ENCODE measurements at places on chromosomes 11 and 22. TPM values are rescaled to one million over a fixed set of nuclear protein-coding genes. Genes with fewer than 3 reads are reported as not detected.

Gene ART1
- polyA plus RNA-seq, result not detected

Gene HNRNPUL2
- polyA plus RNA-seq, result 38.0 TPM

Gene ANO9
- polyA plus RNA-seq, result 0.31 TPM

Gene CHRM4
- polyA plus RNA-seq, result 0.16 TPM

Gene C11orf21
- polyA plus RNA-seq, result 0.65 TPM

Gene RAB36
- polyA plus RNA-seq, result 5.1 TPM

Gene NLRP6
- polyA plus RNA-seq, result 0.02 TPM

Gene TBRG1
- 27.4 TPM for polyA plus RNA-seq

Gene IL18
- polyA plus RNA-seq, result 2.2 TPM

Gene OR5P2
- not detected for polyA plus RNA-seq

Gene ALDH3B1
- 3.9 TPM for polyA plus RNA-seq

Gene SCARF2
- polyA plus RNA-seq, result 2.1 TPM

Gene MYOD1
- polyA plus RNA-seq, result not detected

Gene DDTL
- polyA plus RNA-seq, result 1.4 TPM

Gene MS4A2
- 0.38 TPM for polyA plus RNA-seq

Gene BARX2
- polyA plus RNA-seq, result not detected

Gene SCGB1C1
- not detected for polyA plus RNA-seq

Gene OR2AG2
- polyA plus RNA-seq, result 0.03 TPM

Gene PANX3
- not detected for polyA plus RNA-seq

Gene KCNJ5
- polyA plus RNA-seq, result 3.7 TPM

Gene ZNF215
- polyA plus RNA-seq, result 1.6 TPM

Gene MUC6
- polyA plus RNA-seq, result 0.06 TPM

Gene NXPE4
- polyA plus RNA-seq, result not detected

Gene ADM2
- polyA plus RNA-seq, result 0.03 TPM

Gene VPREB1
- not detected for polyA plus RNA-seq

Gene RASSF10
- polyA plus RNA-seq, result not detected

Gene PKDREJ
- 0.08 TPM for polyA plus RNA-seq

Gene FAM118A
- polyA plus RNA-seq, result 27.4 TPM

Gene FGF19
- polyA plus RNA-seq, result not detected

Gene FOLR2
- polyA plus RNA-seq, result 15.5 TPM

Gene TMPRSS5
- 0.27 TPM for polyA plus RNA-seq
